ENCODE measurements at places on chromosomes 2 and 18.

DNA sequence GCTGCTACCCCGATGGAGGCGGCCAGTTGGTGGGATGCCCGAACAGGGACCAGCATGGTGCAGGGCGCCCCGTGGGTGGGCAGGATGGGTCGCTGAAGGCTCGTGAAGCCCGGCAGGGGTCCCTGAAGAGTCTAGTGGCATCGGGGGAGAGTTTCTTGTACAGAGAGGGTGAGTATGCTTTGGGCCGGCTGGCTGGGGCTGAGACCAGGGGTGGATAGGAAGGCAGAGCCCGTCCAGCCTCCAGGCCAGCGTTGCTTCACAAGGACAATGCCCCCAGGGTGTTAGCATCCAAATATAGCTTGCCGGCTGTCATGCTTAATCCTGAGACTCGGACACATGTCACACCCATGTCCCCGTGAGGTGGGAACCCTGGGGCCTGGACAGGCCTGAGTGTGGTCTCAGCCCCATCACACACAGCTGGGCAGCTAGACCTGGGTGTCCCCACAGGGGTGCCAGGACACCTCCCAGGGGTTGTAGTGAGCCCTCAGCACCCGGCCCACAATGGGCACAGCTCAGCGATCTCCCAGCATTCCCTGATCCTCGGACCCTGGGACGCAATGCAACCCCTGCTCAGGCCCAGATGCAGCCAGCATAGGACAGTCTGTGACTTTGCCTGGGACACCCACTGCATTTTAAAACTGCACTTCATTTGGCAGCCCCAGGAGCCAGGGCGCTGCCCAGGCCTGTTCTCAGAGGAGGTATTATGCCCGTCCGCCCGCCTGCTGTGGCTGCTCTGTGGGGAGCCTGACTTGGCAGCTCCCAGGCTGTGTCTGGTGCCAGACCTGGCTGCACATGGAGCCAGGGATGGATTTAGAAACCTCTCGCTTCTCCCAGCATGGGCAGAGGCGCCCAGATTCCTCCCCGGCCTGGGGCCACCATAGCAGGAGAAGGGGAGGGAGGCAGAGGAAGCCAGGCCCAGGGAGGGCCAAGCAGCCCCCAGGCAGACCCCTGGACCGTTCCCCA is 36.4 kb downstream of the RAMP1 start:
- no peak for DNase-seq

GRCh38 chr2:228669690-228670089 is 488.2 kb upstream of the SPHKAP start:
- no peak for DNase-seq

- no peak for DNase-seq
These were observed 300.4 kb downstream of the ZNF407 start for GRCh38 chr18:74897971-74898657.

GRCh38 chr2:191255271-191255670 is 10.1 kb downstream of the MYO1B start:
- no peak for DNase-seq

DNA sequence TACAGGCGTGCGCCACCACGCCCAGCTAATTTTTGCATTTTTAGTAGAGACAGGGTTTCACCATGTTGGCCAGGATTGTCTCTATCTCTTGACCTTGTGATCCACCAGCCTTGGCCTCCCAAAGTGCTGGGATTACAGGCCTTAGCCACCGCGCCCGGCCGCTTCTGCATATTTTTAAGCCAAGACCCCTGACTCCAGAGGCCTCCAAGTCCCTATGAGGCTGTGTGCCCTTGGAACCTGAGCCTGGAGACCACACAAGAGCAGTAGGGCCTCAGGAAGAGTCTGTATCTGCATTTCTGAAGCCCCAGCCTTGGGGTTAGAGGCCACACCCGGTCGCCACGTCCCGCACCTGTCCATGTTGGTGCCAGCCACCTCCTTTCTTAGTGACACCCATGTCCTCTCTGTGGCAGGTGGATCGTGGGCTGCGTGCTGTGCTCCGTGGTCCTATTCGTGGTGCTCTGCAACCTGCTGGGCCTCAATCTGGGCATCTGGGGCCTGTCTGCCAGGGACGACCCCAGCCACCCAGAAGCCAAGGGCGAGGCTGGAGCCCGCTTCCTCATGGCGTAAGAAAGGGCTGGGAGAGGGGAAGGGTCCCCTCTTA is 5.3 kb downstream of the PROM2 start:
- DNase-seq: no peak

GRCh38 chr2:213002383-213002782 is 149.0 kb downstream of the IKZF2 start:
- DNase-seq: no peak

Measured in GOT3 (cell line).